Hindlimb muscle (tissue), 1 donor: ENCODE measurements at places on chromosomes 2 and 18. TPM values are rescaled to one million over a fixed set of nuclear protein-coding genes. Genes with fewer than 3 reads are reported as not detected.

DNA sequence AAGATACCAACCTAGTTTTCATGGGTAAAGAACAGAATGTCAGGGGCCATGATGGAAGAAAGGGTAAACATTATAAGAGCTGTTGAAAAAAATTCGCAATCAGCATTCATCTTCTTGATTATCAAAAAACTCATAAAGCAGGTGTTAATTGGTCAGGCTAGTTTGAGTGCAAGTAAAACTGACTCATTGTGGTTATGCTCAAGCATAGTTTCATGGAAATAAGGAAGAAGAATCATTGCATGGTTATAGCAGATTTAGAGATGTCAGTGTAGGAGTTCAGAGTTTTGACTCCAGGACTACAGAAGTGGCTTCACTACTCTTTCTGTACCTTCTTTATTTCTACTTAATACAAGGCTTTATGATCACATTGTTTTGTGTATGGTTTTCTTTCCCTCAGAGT, 26.9 kb upstream of the CDH19 start:
- no peak for DNase-seq

DNA sequence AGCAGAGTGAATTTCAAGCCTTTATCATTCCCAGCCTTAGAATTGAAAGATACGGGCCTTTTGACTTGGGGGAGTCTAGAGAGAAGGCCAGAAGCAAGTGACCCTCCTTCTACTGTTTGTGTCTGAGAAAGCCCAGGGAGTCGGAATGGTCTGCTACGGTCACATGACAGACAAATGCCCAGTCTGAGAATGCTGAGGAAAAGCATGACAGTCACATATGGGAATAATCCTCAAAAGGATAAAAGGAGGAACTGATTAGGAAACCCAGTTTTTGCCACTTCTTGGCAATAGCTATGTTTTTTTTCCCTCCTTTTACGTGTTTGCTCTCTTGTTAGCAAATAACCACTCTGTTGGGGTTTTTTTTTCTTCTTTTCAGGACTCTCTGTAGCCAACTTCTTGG, 38.1 kb upstream of the HNRNPA3 start:
- no peak for DNase-seq

GRCh38 chr2:130920415-130921163, 83.9 kb downstream of the ARHGEF4 start:
- DNase-seq: peak; percentile 32

SERPINB4 gene
- polyA plus RNA-seq: 0.35 TPM

DNA sequence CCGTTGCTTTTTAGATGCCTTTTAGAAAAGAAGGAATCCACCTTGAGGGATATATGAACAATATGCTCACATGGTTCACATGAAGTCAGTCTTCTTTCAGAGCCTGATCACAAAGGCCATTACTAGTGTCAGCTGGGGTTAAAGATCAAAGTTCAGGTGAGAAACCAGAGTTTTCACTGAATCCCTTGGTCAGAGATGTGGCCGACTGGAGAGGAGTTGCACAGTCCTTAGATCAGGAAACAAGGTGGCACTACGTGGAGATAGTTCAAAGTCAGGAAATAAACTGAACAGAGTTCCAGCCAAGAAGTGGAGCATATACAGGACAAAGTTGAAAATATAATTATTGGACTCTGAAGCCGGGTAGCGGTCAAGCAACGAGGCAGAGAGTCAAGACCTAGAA, 54.6 kb downstream of the AAK1 start:
- no peak for DNase-seq

DNA sequence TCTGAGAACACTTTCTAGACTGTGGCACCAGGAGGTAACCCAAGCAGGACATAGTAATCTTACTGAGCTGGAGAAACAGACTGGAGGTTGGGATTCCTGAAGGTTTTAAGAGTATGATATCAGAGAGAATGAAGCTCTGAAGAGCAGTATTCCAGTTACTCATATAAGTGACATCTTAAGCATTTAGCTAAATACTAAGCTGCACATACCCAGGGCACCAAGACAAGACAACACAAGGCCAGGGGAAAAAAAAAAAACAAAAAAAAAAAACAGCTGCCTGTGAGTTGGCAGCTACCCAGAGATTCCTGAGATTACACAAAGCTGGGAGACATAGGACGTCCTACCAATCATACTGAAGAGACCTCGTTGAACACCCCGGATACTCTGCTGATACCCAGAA, 175.8 kb downstream of the SRBD1 start:
- no peak for DNase-seq

GRCh38 chr2:151767536-151767935, 33.3 kb upstream of the NEB start:
- no peak for DNase-seq

- DNase-seq: no peak
Observed at GRCh38 chr2:17961789-17962188, 83.3 kb downstream of the KCNS3 start.

GALR1 gene
- polyA plus RNA-seq: 0.09 TPM

LTBP1 gene
- polyA plus RNA-seq: 43.3 TPM

SLC19A3 gene
- polyA plus RNA-seq: 0.67 TPM

DNA sequence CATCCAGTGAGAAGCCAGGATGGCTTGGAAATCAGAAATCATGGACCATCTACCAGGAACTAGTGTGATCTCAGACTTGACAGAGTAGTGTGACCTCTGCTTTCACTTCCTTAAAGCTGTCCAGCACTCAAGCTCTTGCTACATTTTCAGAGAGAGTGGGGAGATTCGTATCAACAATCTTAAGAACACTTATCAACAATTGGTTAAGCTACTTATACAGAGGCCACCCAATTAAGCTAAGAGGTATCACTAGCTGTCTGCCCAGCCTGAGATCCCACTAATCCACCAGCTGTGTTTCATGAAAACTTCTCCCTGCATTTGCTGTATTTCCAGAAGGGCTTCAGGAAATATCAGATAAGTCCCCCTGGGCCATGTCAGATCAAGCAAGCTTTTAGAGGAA, 4.2 kb downstream of the RPRM start:
- no peak for DNase-seq

- no peak for DNase-seq
Observed at GRCh38 chr18:41829647-41830516, 125.2 kb upstream of the PIK3C3 start.

DNA sequence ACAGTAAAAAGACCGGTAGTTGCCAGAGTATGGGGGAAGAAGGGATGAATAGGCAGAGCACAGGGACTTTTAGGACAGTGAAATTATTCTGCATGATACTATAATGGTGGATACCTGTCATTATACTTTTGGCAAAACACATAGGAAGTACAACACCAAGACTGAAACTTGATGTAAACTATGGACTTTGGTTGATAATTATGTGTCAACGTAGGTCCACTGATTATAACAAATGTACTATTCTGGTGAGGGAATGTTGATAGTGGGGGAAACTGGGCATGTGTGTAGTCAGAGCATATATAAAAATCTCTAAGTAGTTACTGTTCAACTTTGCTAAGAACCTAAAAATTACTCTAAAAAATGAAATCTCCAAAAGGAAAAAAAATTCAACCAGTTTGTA, 629.7 kb downstream of the CCDC85A start:
- no peak for DNase-seq

DNA sequence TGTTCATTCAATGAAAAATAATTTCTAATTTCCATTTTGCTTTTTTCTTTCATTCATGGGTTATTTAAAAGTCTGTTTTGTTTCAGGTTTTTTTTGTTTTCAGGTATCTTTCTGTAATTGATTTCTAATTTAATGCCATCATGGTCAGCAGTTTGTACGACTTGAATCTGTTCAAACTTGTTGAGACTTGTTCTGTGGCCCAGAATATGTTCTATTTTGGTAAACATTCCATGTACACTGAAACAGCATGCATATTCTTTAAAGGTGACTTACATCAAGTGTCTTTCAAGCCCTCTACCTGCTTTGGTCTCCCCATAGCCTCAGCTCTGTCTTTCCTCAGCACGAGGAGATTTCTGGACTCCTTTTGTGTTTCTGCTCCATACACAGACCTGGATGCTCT, 49.1 kb downstream of the CYP1B1 start:
- DNase-seq: no peak

DNA sequence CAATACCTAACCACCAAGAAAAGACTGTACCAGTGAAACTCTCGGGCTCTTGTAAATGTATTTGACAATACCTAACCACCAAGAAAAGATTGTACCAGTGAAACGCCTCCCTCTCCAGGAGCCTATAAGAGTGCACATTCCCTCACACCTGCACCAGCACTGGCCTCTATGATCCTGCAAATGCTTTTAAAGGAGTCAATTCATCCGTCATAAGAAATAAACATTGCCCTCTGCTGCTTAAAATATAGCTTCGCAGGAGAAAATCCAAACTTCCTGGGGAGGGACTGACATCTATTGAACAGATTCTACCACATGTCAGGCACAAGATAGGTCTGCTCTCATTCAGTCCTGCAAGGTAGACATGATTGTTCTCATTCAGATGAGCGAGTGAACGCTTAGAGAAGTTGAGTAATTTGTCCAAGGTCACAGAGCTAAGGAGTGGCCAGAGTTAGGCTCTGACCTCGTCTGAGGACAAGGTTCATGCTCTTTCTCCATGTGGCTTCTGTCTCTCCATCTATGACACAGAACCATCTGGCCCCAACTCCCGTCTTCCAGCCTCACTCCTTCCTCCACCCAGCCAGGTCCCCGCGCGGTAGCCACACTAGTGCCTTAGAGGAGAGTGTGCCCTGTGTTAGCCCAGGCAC, 38.7 kb downstream of the MCFD2 start:
- no peak for DNase-seq

- no peak for DNase-seq
Observed at GRCh38 chr18:76488190-76488589, 6.9 kb downstream of the ZNF516 start.

GRCh38 chr2:157509744-157510143, 65.9 kb upstream of the CYTIP start:
- no peak for DNase-seq

GRCh38 chr2:177784745-177785067, 287.9 kb downstream of the PDE11A start:
- DNase-seq: no peak

GRCh38 chr2:138237667-138238384, 263.7 kb upstream of the SPOPL start:
- DNase-seq: no peak

DNA sequence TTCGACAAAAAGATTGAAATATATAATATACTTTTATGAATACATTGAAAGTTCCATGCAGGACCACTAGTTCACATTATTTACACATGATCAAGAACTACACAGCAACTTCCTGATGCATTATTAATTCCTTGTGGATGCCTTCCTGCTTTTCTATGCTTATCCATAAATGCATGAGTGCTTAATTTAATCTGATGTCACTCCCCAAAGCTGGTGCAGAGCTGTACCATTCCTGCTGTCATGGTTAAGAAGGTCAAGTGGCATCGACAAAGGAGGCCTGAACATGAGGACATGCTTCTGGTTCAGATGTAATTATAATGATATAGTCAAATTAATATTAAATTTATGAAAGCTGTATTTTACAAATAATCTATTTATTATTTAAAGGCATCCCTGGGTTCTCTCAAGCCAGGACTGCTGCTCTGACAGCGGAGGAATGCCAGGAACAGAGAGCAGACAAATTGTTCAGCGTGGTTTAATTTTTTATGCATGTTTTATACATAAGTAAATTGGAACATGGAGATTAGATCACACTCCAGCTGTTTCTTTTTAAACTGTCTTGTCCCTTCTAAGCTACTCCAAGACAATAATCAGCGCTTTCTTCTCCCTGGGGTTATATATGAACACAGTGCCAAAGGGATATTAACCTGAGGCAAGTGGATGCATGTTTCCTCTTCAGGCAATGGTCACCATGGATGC, 307.3 kb upstream of the CNTNAP5 start:
- DNase-seq: peak; percentile 20

CCDC150 gene
- 3.2 TPM for polyA plus RNA-seq

DNA sequence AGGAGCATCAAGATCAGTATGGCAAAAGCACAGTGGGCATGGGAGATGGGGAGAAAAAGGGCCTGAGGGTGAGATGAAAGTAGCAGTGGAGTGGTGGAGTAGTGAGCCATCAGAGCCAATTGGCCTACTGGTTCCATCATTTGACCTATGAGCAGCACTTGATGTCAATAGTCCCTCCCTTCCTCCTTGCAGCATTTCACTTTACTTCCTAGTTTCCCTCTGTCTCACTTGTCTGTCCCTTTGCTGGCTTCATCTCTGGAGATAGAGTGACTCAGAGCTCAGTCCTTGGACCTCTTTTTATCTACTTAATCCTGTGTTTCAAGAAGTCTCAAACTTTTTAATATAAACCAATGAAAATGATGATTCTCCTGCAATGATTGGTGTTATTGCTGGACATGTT, 32.1 kb downstream of the FBXO48 start:
- no peak for DNase-seq

SAG gene
- 0.22 TPM for polyA plus RNA-seq

GRCh38 chr2:229731916-229732315, 17.6 kb upstream of the DNER start:
- no peak for DNase-seq
